ENCODE measurements at places on chromosomes 7 and 10. TPM values are rescaled to one million over a fixed set of nuclear protein-coding genes. Genes with fewer than 3 reads are reported as not detected.

CDC14C gene
- not detected for polyA plus RNA-seq

LIPJ gene
- polyA plus RNA-seq: 0.13 TPM

DDC gene
- not detected for polyA plus RNA-seq

PIK3CG gene
- polyA plus RNA-seq: 13.3 TPM

CALCR gene
- polyA plus RNA-seq: not detected
